Epithelial cell of esophagus (primary cell): ENCODE measurements at places on chromosomes 1 and 21.

GRCh38 chr1:173355281-173356031 is 121.7 kb upstream of the PRDX6 start:
- no peak for DNase-seq

- peak; percentile 41 for DNase-seq
Measured at GRCh38 chr1:224521904-224522734, 87.5 kb upstream of the WDR26 start.

GRCh38 chr1:21157054-21157453 is 19.6 kb downstream of the EIF4G3 start:
- DNase-seq = no peak

- DNase-seq = peak; percentile 60
Measured at GRCh38 chr1:201119206-201120197, 7.3 kb upstream of the CACNA1S start.

- DNase-seq = peak; percentile 18
Measured at GRCh38 chr1:46302641-46303037, 777 bp downstream of the LRRC41 start.
